ENCODE measurements at places on chromosomes 3 and 15.

- DNase-seq = no peak
Measured at GRCh38 chr3:10471054-10471688, 34.2 kb downstream of the ATP2B2 start.

- DNase-seq = no peak
Measured at GRCh38 chr15:32642667-32643435, 1.3 kb downstream of the SCG5 start.

GRCh38 chr3:49716169-49716568 is 3.3 kb downstream of the AMIGO3 start:
- DNase-seq = no peak

GRCh38 chr3:163368168-163368567 is 1710.1 kb downstream of the SI start:
- DNase-seq = no peak

- DNase-seq = no peak
Measured at GRCh38 chr15:90844696-90845095, 23.7 kb upstream of the FURIN start.

GRCh38 chr3:123152687-123153086 is 49.1 kb upstream of the SEC22A start:
- DNase-seq = no peak

GRCh38 chr3:126467611-126467955 is 8.1 kb downstream of the ZXDC start:
- no peak for DNase-seq

DNA sequence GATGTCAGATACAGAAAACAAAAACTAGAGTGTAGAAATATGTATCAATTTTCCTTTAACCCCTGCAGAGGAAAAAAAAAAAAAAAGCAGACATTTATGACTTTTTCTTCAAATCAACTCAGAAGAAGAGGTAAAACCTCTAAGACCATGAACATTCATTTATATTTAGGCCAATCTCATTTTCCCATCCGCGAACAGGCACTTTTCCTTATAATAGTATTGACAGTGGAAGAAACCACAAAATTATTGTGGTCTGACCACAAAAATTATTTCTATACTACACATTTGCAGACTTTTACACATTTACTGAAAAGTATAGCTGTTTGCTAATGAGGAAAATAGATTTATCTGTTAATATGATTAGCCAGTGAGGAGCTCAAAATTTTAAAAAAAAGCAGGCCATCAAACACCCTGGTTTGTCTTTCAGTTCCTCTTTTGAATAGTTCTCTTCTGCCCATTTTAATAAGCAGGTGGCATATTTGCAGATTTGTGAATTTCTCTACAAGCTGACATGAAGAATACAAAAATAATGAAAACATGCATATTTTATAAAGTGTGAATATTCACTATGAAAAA is 5.7 kb downstream of the OSBPL11 start:
- DNase-seq = no peak

DNA sequence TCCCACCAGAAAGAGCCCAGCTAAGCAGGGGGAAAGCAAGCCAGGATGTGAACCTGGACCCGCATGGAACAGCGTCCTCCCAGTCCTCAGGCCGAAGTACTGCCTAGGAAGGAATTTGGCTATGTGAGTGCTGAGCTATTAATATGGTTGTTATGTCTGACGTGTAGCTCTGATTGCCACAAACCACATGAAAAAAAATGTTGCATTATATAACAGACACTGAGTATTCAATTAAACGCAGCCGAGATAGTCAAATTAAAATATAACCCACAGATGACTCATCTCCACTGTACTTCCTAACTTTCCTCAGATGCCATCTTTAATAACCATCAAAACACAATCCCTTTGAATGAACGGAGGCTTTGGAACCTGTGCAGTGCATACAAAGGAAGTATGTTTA is 111.1 kb downstream of the GABRB3 start:
- no peak for DNase-seq

DNA sequence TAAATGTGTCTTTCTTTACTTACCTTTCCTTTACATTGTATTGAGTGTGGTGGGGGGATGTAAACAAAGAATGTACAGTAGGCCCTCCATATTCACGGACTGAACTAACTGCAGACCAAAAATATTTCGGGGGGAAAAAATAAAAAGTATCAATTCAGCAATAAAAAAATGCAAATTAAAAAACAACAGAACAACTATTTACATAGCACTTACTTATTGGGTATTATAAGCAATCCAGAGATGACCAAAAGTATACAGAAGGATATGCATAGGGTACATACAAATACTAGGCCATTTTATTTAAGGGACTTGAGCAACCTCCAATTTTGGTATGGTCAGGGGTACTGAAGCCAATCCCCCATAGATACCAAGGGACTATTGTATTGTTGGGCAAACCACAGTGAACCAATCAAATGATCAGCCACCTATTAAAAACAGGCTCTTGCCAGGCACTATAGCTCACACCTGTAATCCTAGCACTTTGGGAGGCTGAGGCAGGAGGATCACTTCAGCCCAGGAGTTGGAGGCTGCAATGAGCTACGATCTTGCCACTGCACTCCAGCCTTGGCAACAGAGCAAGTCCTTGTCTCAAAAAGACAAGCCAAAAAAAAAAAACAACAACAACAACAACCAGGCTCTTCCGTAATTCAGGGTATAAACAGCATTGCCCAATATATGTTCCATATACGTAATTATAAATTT is 1.8 kb downstream of the VPS13C start:
- no peak for DNase-seq

DNA sequence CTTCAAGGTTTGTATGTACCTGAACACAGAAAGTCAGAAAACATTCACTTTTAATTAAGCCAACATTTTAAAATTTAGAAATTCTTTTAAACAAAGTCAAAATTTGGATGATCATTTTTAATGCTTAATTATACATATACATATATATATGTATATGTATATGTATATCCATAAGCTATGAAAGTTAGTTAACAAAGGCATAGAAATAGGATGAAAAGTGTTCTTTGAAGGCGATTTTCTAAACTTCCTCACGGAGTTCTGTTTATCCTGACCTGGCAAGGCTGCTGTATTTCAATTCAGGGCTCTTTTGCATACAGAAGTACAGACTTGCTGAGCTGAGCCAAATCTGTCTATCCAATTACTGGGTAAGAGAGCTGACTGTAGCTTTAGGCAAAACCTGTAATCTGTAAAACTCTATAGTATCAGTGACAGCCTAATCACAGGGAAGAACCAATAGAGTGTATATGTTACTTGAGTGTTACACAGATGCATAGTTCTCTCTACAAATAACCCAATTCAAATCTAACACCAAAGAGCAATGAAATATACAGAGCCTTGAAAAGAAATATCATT is 32.1 kb upstream of the THRB start:
- no peak for DNase-seq

GRCh38 chr15:40064231-40064894 is 25.4 kb upstream of the SRP14 start:
- DNase-seq = no peak

DNA sequence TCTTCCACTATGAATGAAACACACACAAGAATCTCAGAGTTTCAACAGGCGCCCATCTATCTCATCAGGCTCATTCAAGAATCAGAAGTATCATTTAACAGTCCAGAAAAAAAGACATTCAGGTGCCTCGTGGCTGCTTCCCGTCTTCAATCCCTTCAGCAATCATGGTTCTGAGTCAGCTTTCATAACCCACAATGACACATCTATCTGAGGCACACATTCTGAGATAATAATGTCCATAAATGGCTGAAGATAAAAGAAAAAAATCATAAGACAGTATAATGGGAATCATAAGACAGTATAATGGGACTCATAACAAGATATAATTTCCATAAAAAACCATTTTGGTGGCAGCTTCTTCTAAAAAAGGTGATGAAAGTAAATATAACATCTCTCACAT is 52.4 kb downstream of the TNIK start:
- no peak for DNase-seq

GRCh38 chr3:132352556-132353143 is 35.4 kb downstream of the ACP3 start:
- DNase-seq = peak; percentile 47

DNA sequence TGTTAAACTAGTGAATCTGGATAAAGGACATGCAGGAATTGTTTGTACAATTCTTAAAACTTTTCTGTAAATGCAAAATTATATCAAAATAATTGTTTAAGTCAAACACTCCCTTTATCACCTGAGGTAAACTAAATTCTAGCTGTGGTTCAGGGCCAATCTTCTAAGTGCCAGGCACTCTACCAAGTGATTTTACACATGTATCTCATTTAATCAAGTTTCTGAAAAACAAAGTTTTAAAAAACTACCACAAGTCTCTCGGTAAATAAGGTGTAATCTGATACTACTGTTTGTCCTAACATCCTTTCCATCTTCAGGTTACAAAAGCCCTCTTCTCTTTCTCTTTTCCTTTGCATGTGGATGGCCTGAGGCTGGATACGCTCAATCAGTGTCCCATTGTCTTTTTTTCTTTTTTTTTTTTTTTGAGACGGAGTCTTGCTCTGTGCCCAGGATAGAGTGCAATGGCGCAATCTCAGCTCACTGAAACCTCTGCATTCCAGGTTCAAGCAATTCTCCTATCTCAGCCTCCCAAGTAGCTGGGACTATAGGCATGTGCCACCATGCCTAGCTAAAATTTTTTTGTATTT is 19.3 kb downstream of the IFT80 start:
- no peak for DNase-seq

DNA sequence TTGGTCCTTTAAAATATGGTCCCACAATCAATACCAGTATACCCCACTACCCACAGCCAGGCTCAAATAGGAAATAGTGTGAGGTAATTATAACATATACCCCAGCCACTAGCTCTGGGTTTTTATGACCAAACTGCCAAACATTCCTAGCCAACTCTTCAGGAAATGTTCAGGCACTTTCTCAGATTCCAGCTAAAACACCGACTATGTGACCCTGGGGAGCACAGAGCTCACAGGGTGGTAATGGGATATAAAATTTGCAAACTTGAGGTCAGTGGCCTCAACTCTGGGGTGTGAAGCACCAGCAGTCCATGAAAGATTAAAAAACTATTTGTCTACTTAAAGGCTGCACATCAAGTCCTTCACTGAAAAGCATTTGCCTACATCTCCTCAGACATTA is 12.9 kb downstream of the FBN1 start:
- DNase-seq = no peak

DNA sequence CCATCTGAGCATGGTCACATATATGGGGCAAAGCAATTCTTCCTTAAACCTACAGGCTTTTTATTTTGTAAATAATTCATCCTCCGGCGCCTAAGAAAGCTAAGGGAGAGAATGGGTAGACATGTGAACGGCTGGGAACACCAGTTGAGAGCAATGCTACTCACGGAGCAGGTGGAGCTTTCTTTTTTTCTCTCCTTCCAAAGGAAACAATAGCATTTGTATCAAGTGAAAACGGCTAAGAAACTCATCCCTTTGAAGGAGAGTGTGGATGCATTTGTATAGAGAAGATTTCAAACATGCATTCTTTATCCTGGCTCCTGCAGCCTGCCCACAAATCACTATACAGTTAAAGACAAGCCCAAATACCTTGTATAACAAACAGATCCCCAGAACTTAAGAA is 637.8 kb downstream of the MAGI1 start:
- DNase-seq = no peak

DNA sequence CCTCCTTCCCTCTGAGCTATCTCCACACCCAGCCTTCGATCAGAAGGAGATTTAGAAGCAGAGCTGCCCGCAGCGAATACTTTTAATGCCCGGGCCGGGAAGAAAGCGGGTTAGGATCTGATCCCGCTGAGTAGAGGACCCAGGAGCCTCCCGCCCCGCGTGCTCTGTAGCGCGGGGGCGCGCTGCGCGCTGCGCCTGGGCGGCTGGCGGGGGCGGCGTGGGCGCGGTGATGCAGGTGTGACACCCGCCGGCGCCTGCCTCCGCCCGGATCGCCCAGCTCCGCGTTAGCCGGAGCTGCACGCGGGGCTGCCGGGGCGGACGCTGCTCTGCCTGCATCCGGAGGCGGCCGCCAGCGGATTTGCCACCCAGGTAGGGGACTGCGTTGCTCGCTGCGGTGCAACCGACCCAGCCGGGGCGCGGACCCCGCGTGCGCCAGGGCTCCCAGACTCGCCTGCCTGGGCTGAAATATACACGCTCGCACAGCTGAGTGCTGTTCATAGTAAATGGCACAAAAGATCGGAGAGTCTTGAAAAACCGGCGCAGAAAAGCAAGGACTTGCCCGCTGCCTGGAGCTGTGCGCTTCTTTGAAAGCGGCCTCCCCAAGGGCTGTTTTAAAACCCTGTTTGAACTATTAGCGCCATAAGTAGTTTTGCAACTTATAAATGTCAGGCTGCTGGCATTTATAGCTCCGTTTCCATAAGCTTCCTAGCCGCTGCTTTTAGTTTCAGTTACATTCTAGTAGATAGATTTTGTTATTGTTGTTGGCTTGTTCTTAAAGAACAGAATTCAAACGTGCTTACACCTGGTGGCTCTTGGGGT is at the start of gene SV2B:
Gene SV2B (plus strand): TSS at position 263 of the 819 bp plus-strand sequence. CDS start 126,007 bp downstream, outside the sequence.
- DNase-seq = no peak

- peak; percentile 28 for DNase-seq
Measured at GRCh38 chr15:31867536-31868442, 162.5 kb upstream of the CHRNA7 start.

DNA sequence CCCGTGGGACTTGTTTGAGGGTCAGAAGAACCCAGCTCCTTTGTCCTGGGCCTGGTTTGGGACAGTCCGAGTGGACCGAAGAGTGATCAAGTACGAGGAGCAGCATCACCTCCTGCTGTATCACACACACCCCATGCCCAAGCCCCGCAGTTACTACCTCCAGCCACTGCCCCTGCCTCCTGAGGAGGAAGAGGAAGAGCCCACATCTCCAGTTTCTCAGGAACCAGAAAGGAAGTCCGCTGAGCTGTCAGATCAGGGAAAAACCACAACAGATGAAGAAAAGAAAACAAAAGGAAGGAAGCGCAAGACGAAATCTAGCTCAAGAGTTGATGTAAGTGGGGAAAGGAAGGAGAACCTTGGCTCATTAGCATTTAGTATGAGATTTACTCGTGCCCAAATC is 3.3 kb upstream of the P2RY12 start:
- DNase-seq = no peak

DNA sequence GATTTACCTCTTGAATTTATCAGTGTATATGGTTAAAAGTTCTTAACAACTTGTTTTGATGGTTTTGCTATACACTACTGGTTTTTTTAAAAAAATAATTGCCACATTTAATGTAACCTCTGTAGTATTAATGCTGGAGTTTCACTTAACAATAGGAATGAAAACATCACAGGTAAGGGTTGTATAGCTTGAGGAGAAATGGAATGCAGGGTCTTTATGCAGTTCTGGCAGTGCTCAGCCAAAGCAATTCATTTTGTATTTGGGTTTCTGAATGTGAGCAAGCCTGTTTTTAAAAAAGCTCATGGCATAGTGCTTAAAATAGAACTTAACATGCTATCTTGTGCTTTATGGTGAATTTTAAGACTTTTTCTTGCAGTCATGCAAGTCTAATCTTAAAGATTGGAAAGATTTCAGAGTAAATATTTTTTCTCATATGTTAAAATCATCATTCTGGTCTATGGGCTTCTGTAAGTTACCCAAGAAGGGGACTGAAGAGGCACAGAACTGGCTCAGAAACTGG is 8.9 kb downstream of the PIAS1 start:
- no peak for DNase-seq

GRCh38 chr3:62036726-62037125 is 336.6 kb downstream of the FEZF2 start:
- DNase-seq = no peak

GRCh38 chr3:167095976-167096375 is 284.1 kb downstream of the ZBBX start:
- DNase-seq = no peak
